ENCODE measurements at places on chromosomes 4 and X.
A peak's percentile ranks its signal among the peaks of the same experiment; 100 is the strongest.

- DNase-seq = no peak
Measured at GRCh38 chr4:99457676-99458075, 22.5 kb upstream of the ADH7 start.

- peak; percentile 81 for DNase-seq
Measured at GRCh38 chr4:17597517-17597916, 16.9 kb upstream of the MED28 start.

DNA sequence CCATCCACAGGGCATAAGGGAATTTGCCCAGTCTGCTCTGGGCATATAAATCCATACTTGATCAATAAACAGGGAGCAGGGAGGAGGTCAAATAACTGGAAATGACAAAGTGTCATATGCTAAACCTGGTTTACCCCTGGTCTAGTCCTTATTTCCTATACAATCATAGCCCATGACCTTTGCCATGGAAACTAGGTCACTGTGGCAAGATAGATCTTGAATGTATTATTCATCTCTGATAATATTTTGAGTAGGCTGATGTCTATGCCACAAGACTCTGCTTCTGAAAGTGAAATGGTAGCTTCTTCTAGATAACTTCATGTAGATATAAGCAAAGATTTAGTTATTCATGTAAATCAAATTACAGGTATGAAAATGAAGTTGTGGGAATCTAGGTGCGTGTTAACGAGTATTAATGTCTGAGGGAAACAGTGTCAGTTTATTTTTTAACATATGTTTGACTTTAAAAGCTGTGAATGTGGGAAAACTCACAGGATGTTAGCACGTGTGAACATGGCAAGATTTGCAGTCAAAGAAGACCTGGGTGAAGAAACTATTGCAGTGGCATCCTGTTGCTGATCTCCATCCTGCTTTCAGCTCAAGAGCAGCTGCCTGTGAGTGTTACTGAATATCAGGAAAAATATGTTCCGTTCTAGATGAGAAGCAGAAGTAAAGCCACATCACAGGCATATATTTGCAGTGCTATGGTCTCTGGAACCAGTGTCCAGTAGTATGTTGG, 81.8 kb upstream of the NDP start:
- DNase-seq = no peak

DNA sequence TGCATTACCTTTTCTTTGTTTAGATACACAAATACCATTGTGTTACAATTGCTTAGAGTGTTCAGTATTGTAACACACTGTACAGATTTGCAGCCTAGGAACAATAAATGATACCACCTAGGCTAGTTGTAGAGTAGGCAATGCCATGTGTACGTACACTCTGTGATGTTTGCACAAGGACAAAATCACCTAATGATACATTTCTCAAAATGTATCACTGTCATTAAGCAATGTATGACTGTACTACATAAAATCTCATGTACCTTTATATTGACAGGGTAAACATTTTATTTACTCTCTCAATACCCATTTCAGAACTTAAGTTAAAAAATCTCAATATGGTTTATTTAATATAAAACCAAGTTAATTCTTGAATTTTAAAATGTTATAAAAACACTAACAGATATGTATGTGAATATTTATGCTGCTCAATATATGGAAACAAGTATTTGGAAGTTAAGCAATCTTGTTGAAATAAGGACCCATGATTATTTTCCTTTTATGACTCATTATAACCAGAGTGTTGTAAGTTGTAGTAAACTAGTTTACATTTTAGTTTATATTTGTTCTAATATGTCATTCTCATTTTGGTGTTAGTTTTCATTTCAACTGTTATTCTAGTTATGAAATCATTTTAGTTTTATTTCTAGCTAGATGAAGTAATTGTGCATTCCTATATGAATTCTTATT, 409.2 kb downstream of the TLL1 start:
- DNase-seq = peak; percentile 34

- peak; percentile 70 for DNase-seq
Measured at GRCh38 chr4:174522183-174523024, at the start of gene HPGD. Gene HPGD, minus strand, starts transcription at chr4:174522488. Its CDS starts 37 bp downstream, at chr4:174522451.

- DNase-seq = no peak
Measured at GRCh38 chr4:108533876-108534275, 86.5 kb upstream of the RPL34 start.

GRCh38 chrX:307261-308111, 11.1 kb downstream of the GTPBP6 start:
- no peak for DNase-seq

GRCh38 chrX:28391528-28391927, 195.7 kb upstream of the IL1RAPL1 start:
- DNase-seq = no peak

DNA sequence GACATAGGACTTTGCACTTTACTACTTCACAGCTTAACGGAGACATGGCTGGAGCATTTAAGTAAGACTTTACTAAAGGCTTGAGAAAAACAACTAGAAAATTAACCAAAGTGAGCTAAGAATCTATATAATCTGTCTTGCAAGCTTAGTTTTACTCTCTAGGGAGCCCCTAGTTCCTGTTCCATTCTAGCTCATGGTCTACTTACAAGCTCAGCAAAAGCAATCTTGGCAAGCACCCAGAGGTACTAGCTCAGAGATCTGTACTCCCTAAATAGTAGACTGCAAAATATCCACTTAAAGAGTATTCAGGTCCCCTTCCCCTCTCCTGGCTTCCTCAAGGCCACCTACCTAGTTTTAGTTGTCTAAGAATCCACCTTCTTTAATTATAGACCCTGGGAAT, 469.0 kb downstream of the IDS start:
- no peak for DNase-seq

DNA sequence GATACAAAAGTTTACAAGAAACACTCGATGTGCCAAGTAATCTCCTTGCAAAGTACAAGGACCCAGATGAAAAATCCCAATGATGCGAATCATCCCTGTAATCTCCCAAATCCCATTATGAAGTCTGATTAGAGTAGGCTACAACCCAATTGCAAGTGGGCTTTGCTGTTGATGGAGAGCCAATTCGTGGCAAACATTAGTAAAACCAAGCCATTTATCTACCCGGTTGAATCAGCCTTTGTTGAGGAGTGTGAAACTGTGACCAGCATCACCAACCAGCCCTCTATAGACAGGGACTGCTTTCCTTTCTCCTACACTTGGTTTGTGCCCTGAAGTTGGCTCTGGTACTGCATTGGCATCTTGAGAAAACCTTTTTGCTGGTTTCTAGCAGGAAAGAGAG, 1.2 kb upstream of the PRPS2 start:
- no peak for DNase-seq

GRCh38 chr4:64399313-64400109, 9.7 kb downstream of the TECRL start:
- DNase-seq = no peak

GRCh38 chr4:38152721-38153386, 192.7 kb downstream of the PTTG2 start:
- no peak for DNase-seq

- no peak for DNase-seq
Measured at GRCh38 chrX:25527156-25527555, 511.4 kb upstream of the ARX start.

DNA sequence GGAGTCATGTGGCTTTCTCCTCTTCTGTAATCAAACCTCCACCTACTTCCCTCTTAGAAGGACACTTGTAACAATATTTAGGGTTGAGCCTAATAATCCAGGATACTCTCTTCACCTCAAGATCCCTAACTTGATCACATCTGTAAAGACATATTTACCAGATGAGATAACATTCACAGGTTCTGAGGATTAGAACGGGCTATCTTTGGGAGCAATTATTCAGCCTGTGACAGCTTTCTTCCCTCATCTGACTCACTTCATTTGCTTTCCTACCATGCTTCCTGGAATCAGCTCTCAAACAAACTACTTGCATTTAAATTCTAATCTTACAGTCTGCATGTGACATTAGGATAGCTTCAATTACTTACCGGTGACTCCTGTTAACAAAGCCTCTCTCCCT, 133.5 kb upstream of the NDST3 start:
- no peak for DNase-seq

- no peak for DNase-seq
Measured at GRCh38 chrX:103498786-103499185, 20.5 kb downstream of the RAB40A start.

- no peak for DNase-seq
Measured at GRCh38 chr4:121938282-121939092, 13.4 kb downstream of the TRPC3 start.

DNA sequence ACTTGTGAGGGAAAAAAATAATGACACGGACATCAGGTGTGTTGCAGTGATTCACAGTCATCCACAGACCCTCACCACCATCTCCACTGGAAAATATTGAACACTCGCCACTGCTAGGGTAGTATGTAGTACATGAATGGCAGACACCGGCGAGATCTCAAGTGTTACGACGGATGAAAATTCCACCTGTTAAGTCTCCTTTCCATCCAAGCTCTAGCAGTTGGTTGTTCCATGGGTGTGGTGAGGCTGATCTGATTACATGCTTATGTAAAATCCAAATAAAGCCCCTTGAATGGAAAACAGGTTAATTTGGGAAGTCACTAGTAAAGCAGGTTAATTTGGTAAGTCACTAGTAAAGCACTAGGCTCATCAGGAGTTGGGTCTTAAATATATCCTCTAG, 1.1 kb upstream of the ARMCX4 start:
- DNase-seq = no peak

- DNase-seq = peak; percentile 32
Measured at GRCh38 chrX:94751611-94752010, 1077.6 kb downstream of the FAM133A start.

DNA sequence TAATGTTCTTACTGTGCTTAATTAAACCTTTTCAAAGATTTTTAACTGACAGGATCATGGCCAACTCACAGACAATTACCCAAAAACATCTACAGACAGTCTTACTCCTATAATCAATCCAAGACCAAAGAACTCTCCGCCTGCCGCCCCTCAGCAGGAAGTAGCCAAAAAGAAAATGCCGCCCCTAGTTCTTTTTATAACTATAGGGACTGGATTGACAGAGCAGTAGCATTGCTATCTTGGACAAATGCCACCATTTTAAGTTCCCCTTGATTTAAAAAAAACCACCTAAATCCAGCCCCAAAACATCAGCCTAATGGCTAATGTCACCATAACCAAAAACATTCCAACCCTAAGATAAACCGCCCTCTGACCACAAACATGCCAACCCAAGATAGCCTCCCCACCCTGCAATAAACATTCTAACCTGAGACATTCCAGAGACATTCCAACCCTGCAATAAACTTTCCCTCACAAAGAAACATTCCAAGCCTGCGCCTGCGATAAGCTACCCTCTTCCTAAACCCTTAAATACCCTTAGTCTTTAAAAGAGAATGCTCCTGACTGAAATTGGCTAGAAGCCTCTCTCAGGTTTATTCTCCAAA, 77.0 kb downstream of the COQ2 start:
- no peak for DNase-seq

- DNase-seq = peak; percentile 91
Measured at GRCh38 chr4:1866189-1866661, 5.0 kb upstream of the NSD2 start.

- DNase-seq = no peak
Measured at GRCh38 chrX:40460926-40461325, 119.8 kb upstream of the ATP6AP2 start.

DNA sequence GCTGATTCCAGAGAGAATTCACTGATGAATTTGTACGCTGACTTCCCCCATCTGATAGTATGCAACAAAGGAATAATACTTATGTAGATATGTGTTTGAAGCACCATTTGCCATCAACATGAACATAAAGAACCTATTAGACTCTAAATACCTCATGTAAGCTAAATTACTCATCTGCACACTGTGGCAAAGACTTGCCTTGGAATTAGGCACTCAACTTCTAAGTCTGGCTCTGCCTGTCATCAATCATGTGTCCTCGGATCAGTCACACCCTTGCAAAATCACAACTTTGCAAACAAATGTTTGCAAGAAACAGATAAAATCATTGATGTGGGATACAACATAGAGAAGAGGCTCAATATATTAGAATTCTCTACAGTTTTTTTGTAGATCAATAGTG, 169.9 kb upstream of the LDB2 start:
- no peak for DNase-seq

DNA sequence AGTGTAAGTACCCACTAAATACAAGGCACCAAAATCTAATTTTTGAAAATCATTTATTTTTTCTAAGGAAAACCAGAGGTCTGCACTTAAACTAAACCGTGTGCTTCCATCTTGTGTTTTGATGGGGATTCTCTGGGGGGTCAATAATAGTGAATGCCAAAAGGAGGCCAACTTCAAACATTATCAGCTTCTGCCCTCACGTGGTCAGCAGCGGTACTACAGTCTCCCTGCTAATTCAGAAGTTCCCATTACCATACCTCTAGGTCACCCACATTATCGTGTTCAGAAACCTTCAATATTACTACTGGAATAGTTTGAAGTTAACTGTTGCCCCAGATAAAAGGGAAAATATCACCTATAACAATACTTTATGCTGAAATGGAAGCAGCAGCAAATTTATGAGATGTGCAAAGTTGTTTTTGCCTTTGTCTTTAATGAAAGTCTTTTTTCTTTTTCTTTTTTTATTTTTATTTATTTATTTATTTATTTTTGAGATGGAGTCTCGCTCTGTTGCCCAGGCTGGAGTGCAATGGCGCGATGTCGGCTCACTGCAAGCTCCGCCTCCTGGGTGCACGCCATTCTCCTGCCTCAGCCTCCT, 17.3 kb downstream of the CTPS2 start:
- DNase-seq = peak; percentile 66

- no peak for DNase-seq
Measured at GRCh38 chr4:94228493-94229216, 21.0 kb downstream of the SMARCAD1 start.

- no peak for DNase-seq
Measured at GRCh38 chrX:114519524-114519923, 64.4 kb upstream of the HTR2C start.

DNA sequence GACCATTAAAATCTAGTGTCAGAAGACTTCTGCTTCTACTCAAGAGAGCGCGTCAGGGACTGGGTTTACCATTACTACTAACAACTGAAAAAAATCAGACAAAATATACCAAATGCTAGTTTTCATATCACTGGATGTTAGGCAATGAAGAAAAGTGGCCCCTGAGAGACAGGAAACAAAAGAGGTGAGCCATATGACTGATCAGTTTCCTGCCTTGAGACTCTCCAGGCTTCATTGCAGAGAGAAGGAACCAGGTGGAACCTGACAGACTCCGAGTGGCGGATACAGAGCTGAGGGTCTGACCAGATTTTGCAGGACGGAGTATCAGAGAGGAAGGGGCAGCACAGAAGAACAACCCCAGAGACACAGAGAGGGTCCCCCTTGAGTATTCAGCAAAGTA, 86.3 kb downstream of the C4orf51 start:
- no peak for DNase-seq

- DNase-seq = no peak
Measured at GRCh38 chrX:38596939-38597338, 35.6 kb downstream of the TSPAN7 start.
